Naive thymus-derived CD8-positive, alpha-beta T cell (primary cell): ENCODE measurements at places on chromosomes 6 and 20.
A peak's percentile ranks its signal among the peaks of the same experiment; 100 is the strongest.

DNA sequence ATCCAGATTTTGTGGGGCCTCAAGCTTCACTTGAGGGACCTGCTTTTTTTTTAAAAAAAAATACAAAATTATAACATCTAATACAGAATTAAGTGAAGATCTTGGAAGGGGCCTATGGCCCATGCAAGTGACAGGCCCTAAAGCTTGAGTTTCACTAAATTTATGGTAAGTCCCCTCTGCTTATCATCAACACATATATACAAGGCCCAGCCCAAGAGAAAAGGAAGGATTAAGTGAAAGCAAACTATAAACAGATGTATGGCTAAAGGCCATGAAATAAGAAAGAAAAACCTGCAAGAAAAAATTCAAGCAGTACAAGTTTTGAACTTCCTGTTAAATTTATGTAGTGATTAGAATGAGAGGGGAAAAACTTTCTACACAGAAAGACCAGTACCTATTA is 86.8 kb downstream of the CDC40 start:
- DNase-seq: no peak

DNA sequence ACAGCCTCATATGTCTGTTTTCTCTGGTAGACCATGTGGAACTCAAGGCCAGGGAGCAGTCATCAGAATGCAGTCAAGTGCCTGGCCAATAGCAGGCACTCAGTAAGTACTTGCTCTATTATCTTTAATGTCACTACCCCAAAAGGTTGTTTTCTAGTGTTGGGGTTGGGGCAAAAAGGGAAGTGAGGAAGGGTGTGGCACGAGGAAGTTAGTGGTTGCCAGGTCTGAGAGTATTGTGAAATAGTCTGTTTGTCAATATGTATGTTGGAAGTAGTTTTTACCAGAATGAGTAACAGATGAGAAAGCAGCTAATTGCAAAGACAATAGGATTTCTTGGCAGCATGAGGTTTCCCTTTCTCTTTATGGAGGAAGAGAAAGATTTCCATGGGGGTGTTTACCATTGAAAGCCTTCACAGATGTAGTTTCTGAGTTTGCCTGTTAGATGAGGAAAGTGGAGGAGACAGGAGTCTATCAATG is 59.5 kb upstream of the ARMH2 start:
- DNase-seq: no peak

GRCh38 chr20:45305262-45305661 is 1.4 kb upstream of the RBPJL start:
- no peak for DNase-seq

DNA sequence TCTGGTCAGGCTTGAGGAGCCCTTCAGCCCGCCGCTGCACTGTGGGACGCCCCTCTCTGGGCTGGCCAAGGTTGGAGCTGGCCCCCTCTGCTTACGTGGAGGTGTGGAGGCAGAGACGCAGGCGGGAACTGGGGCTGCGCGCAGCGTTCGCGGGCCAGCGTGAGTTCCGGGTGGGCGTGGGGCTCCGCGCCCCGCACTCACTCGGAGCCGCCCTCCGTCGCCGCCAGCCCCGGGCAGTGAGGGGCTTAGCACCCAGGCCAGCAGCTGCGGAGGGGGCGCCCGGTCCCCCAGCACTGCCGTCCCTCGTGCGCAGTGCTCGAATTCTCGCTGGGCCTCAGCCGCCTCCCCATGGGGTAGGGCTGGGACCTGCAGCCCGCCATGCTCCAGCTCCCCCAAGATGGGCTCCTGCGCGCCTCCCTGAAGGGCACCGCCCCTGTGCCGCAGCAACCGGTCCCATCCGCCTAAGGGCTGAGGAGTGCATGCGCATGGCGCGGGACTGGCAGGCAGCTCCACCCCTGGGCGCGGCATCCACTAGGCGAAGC is 695.9 kb downstream of the EPHA7 start:
- DNase-seq: peak; percentile 33

GRCh38 chr6:11161031-11161956 is 49.8 kb upstream of the ERVFRD-1 start:
- no peak for DNase-seq

GRCh38 chr20:38181971-38182370 is 16.9 kb upstream of the TGM2 start:
- no peak for DNase-seq

DNA sequence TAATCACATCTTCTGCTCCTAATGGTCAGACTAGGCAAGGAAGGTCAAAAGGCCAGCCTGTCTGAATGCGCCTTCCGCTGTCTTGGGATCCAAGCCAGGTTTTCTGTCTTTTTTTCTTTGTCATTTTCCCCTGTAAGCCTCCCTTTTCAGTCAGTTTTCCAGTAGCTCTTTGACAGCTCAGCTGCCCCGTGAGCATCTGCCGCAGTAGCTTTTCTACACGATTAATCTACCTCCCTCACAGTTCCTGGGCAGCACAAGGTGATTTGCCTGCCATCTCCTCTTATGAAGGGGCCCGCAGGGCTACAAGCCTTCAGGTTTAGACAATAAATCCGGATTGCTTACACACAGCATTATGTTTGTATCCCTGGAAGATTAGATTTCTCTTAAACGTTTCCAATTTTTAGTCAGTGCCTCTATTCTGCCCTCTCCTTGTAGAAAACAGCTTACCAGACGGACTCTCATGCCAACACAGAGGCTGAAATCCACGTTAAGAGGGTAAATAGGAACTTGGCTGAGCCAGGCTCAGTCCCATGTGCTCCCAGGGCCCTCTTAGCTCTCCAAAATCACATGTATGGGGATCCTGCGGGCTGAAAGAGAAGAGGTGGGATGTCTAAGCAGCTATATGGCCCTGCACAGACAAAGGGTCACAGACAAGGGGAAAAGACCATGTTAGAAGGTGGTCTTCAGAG is 77.2 kb downstream of the LY86 start:
- no peak for DNase-seq

- no peak for DNase-seq
Observed at GRCh38 chr20:31704225-31705119, 18.2 kb downstream of the BCL2L1 start.

GRCh38 chr6:43186706-43187105 is 4.7 kb downstream of the CUL9 start:
- DNase-seq: no peak

GRCh38 chr20:51680067-51680749 is 88.0 kb downstream of the ATP9A start:
- no peak for DNase-seq

GRCh38 chr6:137541534-137542063 is 47.4 kb upstream of the OLIG3 start:
- no peak for DNase-seq

GRCh38 chr6:143745166-143746133 is 67.7 kb downstream of the PHACTR2 start:
- no peak for DNase-seq

GRCh38 chr6:144535630-144536029 is 250.5 kb downstream of the UTRN start:
- DNase-seq: no peak

DNA sequence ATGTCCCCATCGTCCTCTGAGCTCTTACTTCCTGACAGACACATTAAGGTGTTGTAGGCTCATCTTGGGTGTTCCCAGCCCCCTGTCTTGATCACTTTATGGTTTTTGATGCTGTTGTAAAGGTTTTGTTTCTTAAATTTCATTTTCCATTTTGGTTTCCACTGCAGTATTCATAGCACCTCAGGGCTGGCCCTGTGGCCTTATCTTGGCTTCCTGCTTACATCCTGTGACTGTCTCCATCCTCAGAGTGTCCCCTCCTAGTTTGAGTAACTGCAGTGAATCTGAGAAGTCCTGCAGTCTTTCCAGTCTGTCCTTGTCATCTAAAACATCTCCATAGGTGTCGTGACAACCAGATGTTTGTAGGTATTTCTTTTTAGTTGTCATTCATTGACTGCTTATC is 50.9 kb downstream of the JARID2 start:
- DNase-seq: no peak

DNA sequence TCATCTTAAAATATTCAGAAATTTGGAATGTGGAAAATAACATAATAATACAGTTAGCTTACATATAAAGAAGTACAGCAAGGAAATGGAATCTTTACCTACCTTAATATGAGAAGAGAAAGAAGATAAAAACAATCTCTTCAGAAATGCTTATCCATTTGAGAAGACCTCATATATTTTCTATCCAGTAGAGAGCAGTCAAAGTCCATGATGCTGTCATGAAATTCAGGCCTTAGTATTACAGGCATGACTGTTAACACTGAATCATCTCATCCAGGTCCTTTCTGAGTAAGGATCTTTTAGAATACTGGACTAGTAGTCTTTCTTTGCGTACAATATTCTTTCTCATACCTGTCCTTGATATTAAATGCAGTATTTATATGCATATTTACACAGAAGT is 713.4 kb downstream of the CD109 start:
- no peak for DNase-seq

DNA sequence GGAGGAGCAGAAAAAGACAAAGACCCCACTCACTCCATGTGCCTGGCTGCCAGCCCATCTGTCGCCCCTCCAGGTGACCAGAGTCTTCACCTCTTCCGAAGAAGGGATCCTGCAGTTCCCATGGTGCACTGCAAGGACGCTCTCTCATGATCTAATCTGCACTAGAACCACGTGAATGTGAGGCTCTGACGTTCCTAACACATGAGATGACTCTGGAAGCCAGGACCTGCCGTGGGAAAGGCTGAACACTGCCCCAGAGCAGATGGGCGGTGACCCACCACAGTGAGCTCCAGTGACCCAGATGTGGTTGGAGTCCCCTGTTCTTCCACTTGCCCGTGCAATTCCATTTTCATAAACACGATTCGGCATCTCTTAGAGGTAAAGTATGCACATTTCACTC is 39.6 kb upstream of the PDE10A start:
- DNase-seq: no peak

GRCh38 chr20:50335105-50335504 is 144.5 kb downstream of the CEBPB start:
- DNase-seq: no peak

DNA sequence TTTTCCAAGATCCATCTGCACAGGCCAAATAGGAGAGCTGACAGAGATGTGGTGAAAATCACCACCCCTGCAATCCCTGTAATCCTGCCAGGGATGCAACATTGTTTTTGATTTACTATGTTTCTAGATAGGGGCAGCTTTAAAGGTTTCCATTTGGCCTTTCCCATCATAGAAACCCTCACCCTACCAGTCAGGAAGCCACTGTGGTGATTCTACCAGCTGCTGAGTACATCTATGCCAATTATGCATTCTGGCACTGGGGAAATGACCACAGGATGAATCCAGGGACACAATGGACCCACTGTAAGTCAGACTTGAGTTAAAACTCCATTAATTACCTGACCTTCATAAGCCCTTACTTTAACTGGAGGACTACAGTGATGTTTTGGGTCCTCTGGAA is 130.4 kb downstream of the TNFRSF21 start:
- no peak for DNase-seq

DNA sequence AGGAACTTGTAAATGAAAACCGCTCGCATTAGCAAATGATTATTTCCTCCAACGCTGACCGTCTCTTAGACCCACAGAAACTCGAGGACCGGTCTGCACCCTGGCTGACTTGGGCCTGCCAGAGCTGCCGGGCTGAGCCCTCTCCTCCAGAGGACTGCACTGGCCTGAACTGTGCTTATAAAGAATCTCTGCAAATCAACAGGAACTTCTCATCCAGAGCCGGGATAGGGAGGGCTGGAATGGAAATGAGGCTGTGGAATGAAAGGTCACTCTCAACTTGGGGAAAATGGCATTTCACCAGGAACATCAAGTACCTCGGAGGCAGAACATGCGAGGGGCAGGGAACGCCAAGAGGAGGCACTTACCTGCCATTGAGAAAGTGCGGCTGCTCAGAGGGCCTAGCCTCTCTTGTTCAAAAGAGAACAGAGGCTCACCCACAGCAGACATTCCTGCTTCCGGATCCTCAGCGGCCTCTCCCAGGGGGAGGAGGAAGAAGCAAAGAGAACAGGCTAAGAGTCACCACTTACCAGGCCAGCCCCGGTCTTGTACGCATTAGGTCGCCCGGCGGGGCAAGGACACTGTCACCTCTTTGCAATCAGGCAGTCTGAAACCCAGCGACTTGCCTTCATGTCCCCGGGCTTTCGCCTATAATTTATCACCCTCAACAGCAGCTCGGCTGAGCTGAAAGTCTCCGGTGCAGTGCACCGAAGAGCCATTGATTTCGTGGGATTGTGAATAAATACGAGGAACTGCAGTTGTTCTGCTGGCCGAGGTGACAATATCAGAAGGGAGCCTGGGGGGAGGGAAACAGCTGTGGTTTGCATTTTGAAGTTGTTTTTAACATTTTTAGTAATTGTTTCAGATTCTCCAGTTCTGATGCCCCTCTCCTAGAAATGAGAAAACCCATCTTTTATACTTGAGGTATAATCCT is 37.6 kb downstream of the ZMYND8 start:
- no peak for DNase-seq

- DNase-seq: peak; percentile 31
Observed at GRCh38 chr6:38713812-38714211, 1.3 kb upstream of the DNAH8 start.

DNA sequence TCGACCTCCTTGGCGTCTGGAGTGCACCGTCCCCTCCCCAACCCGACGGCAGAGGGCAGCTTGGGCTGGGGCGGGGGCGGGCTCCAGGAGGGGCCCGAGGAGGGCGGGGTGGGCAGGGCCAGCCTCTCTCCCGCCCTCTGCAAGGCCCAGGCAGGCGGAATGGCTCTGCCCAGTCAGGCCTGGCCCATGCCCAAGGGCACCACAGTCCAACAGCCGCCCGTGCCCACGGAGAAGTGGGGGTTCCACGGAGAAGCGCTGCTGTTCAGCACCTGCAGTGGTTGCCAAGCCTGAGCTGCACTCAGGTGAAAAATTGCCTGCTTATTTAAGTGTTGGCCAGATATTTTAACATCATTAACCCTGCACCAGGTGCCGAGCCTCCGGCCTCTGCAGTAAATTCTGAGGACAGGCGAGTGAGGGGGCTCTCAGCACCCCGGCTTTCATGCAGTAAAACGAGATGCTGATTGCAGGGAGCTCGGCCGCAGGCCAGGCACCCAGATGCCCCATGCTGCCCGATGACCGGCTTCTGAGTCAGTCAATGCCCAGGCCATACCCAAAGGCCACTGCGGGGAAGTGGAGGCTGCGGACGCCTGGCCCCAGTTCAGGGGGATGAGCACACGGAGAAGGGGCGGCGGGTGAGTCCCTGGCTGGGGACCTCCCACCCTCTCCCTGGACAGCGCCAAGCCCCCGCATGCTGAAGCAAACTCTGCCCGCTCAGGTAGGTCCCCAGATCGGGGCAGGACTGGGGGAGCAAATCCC is at the start of gene SRMS:
SRMS (minus strand) TSS at position 25 of the 756 bp plus-strand sequence. CDS start 286 bp downstream, outside the sequence.
- DNase-seq: no peak

- DNase-seq: no peak
Observed at GRCh38 chr6:39422238-39422637, 99.7 kb upstream of the KCNK16 start.

GRCh38 chr6:35176301-35177024 is 35.3 kb upstream of the TCP11 start:
- DNase-seq: no peak
